Osteoblast (primary cell): ENCODE measurements at places on chromosomes 2 and 18. TPM values are rescaled to one million over a fixed set of nuclear protein-coding genes. Genes with fewer than 3 reads are reported as not detected.

DNA sequence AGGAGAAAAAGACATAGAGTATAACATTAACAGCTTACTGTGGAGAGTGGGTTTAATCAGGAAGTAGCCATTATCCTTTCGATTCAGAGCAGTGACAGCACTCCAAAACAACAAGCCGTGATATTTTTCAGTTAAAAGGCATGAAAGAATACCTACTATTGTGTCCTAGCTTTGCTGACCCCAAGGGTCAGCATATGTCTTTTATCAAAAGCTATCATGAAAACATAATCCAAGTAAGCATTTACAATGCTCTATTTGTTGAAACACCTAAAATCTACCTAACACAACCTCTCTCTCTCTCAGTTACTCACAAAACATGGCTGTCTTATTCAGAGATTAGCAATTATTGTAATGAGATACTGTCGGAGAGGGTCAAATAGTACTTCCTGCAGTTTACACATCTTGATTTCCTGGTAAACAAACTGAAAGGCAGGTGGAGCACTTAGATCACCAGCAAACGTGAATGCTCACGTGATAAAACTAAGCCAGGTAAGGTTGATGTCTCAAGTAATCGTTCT is 100.0 kb downstream of the BAZ2B start:
- peak; percentile 29 for DNase-seq

CCDC195 gene
- total RNA-seq = not detected in 2 replicates

SLC23A3 gene
- 1.4 and 1.5 TPM in 2 replicates for total RNA-seq

DNA sequence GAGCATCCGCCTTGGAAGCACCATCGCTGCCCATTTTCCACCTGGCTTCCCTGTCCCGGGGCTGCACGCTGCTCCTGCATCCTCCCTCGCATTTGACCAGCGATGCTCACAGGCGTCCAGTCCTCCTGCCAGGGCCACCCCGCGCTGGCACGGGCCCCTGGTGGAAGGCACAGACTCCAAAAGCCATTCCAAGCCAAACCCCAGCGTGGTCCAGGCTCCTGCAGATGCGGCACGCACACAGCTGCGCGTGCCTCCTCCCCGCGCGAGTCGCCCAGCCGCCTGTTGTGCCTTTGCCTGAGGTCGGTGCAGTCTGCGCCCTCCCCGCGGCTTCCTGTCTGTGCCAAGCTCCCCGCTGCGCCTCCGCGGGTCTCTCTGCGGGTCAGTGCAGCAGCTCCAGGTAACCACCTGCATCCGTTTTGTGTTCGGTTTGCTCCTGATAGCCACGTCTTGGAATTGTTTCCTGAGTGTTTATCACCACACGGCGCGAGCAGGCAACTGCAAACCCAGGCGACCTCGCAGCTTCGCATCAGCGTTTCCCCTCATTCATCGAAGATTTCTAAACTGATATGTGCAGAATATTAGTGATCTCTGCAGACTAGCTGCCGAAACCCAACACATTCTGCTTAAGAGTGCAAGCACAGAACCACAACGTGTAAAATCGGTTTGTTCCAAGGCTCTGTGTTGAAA is 65.2 kb upstream of the SALL3 start:
- DNase-seq = peak; percentile 79

- DNase-seq = no peak
These were observed 78.3 kb downstream of the TAF4B start for GRCh38 chr18:26304511-26304910.

DNA sequence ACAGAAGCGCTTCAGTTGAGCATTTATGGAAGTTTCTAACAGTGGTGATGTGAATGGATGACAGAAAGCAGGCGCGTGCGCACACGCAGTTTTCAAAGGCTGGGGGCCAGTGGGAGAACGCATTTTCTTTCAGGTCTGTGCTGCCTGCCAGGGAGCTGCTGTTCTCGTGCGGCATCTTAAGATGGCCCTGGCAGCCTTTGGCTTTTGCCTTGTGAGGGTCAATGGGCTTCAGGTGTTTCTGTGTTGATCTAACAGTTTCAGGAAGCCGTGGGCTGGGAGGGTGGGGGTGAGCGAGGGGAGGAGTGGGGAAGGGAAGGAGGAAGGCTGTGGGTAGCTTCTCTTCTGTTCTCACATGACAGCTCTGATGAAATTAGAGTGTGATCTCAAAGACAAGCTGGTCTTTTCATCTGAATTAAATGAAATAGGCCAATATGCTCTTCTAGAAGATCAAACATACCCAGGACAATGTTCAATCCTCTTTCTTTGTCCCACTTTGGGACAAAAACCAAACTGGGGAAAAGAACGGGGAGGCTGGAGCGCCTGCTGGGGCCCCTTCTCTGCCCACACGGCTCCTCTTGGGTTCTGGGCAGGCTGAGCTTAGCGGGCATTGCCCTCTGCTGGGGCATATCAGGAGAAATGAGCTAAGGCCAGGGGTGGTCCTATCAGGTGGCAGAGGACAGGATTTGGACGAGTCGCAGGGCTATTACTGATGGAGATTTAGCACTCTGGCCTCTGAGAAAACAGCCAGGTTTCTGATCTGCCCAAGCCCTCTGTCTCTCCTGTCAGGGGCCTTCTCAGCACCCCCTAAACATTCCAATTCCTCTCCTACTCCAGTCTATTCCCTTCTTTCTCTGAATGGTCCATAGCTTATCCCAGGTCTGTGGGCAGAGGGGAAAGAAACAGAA is 126.2 kb upstream of the LGALSL start:
- no peak for DNase-seq

GRCh38 chr2:86305195-86305914 is 32.1 kb downstream of the REEP1 start:
- no peak for DNase-seq

SP140 gene
- total RNA-seq = under 0.01 and 0.36 TPM in 2 replicates
